Common myeloid progenitor, CD34-positive (primary cell): ENCODE measurements at places on chromosomes 6 and 20.
A peak's percentile ranks its signal among the peaks of the same experiment; 100 is the strongest.

- no peak overlapping the region for H3K4me3 ChIP-seq
- H3K27ac ChIP-seq, result no peak overlapping the region
- peaks cover 41% of the 10 kb centered on the region for H3K27me3 ChIP-seq
- peaks cover 33% of the 10 kb centered on the region for H3K4me1 ChIP-seq
- H3K36me3 ChIP-seq, result no peaks in the 10 kb centered on the region
These were observed 23.0 kb upstream of the NFATC2 start for GRCh38 chr20:51565298-51566144.

GRCh38 chr6:31740397-31741223 is 805 bp downstream of the MSH5 start:
- H3K36me3 ChIP-seq, result peaks cover 6% of the 10 kb centered on the region
- no peak for DNase-seq
- no peaks in the 10 kb centered on the region for H3K27me3 ChIP-seq

GRCh38 chr6:89146718-89147700 is 1.2 kb downstream of the PM20D2 start:
- no peaks in the 10 kb centered on the region for H3K27me3 ChIP-seq
- peak overlapping the region; percentile 72 for H3K27ac ChIP-seq
- peaks cover 2% of the 10 kb centered on the region for H3K4me1 ChIP-seq
- H3K36me3 ChIP-seq, result peaks cover 12% of the 10 kb centered on the region
- DNase-seq, result peak; percentile 77

GRCh38 chr6:75896526-75896925 is 147.5 kb downstream of the MYO6 start:
- no peaks in the 10 kb centered on the region for H3K4me1 ChIP-seq
- H3K4me3 ChIP-seq, result no peak overlapping the region
- H3K27ac ChIP-seq, result no peak overlapping the region
- H3K27me3 ChIP-seq, result no peaks in the 10 kb centered on the region

GRCh38 chr6:68122032-68122431 is 513.0 kb upstream of the ADGRB3 start:
- no peak for DNase-seq
- no peaks in the 10 kb centered on the region for H3K4me1 ChIP-seq
- no peaks in the 10 kb centered on the region for H3K27me3 ChIP-seq

- DNase-seq, result no peak
- no peak overlapping the region for H3K27ac ChIP-seq
- H3K27me3 ChIP-seq, result no peaks in the 10 kb centered on the region
- H3K4me3 ChIP-seq, result no peak overlapping the region
- no peaks in the 10 kb centered on the region for H3K4me1 ChIP-seq
These were observed 287.8 kb upstream of the THEMIS start for GRCh38 chr6:128188678-128189077.

DNA sequence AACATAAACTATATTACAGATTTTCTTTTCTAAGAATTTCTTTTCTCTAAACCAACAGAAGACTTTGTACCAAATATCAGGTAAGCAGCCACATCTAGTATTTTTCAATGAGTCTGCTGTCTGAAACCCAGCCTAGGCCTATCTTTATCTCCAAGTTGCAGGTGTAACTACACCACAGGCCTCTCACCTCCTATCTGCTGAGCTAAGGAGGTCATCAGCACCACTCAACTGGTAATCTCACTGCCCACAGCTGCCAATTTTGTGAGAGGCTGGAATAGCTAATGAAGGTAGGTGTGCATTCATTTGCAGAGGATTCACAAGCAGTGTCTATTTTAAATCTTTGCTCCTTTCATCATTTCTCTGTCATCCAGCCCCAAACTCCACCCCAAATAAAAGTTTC is 584.8 kb downstream of the HDGFL1 start:
- H3K4me1 ChIP-seq, result no peaks in the 10 kb centered on the region
- H3K27me3 ChIP-seq, result no peaks in the 10 kb centered on the region
- no peak overlapping the region for H3K27ac ChIP-seq
- H3K4me3 ChIP-seq, result no peak overlapping the region

GRCh38 chr6:165219629-165220028 is 89.8 kb downstream of the C6orf118 start:
- H3K36me3 ChIP-seq, result no peaks in the 10 kb centered on the region
- H3K27ac ChIP-seq, result no peak overlapping the region
- no peaks in the 10 kb centered on the region for H3K4me1 ChIP-seq
- no peak for DNase-seq

DNA sequence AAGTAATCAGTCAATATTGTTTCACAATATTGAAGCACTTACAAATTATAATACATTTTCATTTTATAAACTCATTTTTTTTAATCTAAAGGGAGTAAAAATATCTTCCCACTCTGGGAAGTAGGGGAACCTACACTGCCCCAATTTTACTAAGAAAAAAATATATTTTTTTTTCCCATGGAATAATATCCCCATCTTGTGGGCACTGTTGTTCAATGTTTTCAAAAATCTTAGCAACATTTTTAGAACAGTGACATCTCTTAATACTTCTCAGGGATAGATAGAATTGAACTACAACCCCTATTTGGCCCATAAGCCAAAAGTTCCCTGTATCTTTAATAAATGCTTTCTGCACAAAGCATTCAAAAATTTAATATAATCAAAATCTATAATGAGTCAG is 42.9 kb downstream of the ARHGAP18 start:
- no peak for DNase-seq
- H3K36me3 ChIP-seq, result no peaks in the 10 kb centered on the region
- no peak overlapping the region for H3K27ac ChIP-seq
- no peak overlapping the region for H3K4me3 ChIP-seq
- H3K4me1 ChIP-seq, result peaks cover 4% of the 10 kb centered on the region

DNA sequence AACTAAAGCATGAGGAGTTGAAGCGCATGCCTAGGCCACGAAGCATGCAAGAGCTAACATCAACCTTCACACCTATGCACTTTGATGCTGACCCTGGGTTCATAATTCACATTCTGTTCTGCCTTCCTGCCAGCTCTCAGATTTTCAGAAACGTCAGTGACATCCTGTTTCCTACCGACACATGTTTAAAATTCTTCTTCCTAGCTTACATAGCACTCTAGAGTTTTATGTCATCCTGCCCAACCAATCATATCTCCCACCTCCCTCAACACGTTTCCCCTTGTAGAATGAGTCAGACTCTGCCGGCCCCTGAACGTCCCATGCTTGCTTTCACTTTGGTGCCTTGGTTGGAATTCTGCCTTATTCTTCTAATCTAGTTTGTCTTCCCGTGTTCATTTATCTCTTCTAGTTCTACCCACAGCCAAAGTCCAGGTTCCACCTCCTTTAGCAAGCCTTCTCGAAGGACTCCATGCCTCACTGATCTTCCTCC is 97.2 kb upstream of the MAP7 start:
- H3K27me3 ChIP-seq, result no peaks in the 10 kb centered on the region
- H3K27ac ChIP-seq, result peak overlapping the region; percentile 49
- no peak overlapping the region for H3K4me3 ChIP-seq
- no peaks in the 10 kb centered on the region for H3K4me1 ChIP-seq
- peaks cover 6% of the 10 kb centered on the region for H3K36me3 ChIP-seq
